ENCODE measurements at places on chromosomes 1 and 21. TPM values are rescaled to one million over a fixed set of nuclear protein-coding genes. Genes with fewer than 3 reads are reported as not detected.

The GPR137B gene
- 8.1 TPM for total RNA-seq

DNA sequence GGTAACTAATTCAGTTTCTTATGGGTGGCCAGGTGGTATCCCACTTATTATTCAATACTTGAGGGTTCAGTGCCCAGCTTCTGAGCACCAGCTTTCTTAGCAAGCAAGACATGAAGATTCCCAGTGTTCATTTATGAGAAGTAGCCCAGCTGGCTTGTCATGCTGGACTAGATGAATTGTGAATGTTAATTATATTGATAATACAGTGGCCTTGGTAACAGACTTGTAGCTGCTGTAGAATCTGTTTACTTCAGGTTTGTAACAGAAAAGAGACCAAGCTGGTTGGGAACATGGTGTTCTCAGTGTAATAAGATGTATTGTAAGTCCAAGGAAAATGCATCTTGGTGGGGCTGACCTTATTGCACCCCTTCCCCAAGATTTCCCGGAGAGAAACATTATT lies 10.1 kb downstream of the AHCYL1 start:
- DNase-seq: no peak

The AK4 gene
- total RNA-seq: 0.21 TPM

GRCh38 chr1:19676438-19676922 lies 11.8 kb downstream of the HTR6 start:
- no peak for DNase-seq

DNA sequence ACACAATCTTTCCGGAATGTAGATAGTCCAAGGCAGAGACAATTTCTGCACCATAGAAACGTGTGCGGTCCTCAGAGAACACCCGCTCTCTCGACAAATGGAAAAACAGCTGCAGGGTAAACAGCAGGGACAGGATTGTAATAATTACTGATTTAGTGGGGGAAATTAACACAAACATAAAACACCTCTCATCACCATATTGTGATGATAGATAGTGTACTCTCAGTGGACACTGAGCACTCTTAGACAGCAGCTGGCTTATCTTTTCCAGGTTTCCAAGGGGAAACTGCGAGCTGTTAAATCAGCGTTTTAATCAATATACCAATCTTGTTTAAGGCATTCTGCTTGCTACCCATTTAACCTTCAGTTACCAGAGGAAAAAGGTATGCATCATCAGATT lies 277.1 kb downstream of the AKT3 start:
- DNase-seq: no peak

GRCh38 chr21:45803618-45804340 lies 160.3 kb downstream of the PCBP3 start:
- DNase-seq: no peak

- DNase-seq: no peak
These were observed 11.4 kb downstream of the VAV3 start for GRCh38 chr1:107953556-107953955.

The EPHA2 gene
- total RNA-seq: 51.0 TPM

The PPFIA4 gene
- not detected for total RNA-seq

The CLK2 gene
- total RNA-seq: 13.0 TPM

- no peak for DNase-seq
These were observed 43.3 kb downstream of the GPR3 start for GRCh38 chr1:27435566-27436203.

- no peak for DNase-seq
These were observed 76.1 kb upstream of the ZNF326 start for GRCh38 chr1:89918794-89919155.

The OR14I1 gene
- not detected for total RNA-seq

The PDE9A gene
- total RNA-seq: 10.3 TPM

DNA sequence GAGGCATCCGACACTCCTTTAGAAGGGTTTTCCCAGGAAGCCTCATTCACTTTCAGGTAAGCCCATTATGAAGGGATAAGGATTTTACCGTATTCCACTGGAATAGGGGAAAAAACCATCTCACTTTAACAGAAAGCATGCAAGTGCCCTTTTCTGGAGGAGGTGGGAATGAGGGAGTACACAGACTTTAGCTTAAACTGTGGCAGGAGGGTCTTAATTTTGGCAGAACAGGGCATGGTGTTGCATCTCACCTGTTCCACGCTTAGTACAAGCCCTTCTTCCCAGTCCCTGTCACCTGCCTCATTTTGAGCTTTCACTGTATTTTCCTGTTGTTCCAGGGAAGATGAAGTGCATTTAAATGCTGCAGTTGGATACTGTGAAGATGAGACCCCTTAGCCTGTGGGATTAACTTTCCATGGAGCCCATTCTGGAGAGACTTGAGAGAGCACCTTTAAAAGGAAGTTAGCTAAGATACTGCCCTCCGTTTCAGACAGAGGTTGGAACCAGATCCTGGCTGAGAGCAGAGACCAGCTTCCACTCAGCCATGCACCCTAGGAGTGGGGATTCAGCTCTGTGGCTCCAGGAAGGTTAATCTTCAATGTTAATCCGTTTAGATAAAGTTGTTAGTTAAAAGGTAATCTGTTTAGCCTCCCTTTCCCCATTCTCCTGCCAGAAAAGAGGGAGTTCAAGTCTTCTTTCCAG lies 42.6 kb downstream of the PBX1 start:
- no peak for DNase-seq

The CHI3L2 gene
- not detected for total RNA-seq

The SPRR2B gene
- not detected for total RNA-seq

The OR2T2 gene
- total RNA-seq: not detected

- no peak for DNase-seq
These were observed 325.6 kb downstream of the NEGR1 start for GRCh38 chr1:71956613-71957285.

DNA sequence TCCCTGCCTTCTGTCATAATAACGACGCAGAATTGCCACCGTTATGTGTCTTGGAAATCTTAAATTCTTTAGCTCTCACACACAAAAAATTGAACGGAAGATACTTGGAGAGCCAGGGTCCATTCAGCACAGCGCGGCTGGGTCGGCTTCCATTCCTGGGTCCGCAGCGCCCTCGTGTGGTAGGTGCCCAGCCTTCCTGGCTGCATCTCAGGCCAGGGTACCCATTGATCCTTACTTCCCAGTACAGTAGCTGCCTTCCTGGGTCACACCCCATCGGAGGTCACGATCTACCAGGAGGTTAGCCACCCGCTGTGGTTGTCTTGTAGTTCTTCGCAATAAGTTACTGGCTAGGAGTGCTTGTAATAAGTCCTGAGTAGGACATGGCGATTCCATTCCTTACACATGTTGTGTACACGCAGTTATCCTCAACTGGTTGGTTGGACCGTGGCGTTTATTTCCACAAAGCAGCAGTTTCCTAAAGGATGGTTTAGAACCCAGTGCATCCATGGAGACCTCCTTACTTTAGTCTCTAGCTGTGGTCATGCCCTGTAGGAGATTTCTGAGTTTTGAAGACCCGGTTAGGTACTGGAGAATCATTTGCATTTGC lies 9.9 kb upstream of the MTARC1 start:
- DNase-seq: peak; percentile 78

DNA sequence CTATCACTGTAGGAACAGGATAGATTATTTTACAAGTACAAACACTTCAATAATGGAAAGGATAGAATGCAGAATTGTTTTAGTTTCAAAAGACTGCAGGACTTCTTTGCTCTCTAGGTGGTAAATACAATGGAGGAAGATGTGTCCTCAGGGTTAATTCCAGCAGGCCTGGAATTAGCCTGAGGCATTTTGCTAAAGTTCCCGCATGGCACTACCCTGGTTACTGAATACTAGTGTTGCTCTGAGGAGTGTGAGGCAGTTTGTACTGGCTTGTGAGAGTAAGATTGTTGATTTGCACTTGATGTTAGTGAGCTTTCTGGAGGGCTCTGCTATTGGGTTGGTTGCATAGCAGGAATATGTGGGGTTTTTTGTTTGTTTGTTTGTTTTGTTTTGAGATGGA lies 61.4 kb downstream of the FASLG start:
- no peak for DNase-seq

GRCh38 chr1:48807554-48808260 lies 31.0 kb upstream of the BEND5 start:
- DNase-seq: no peak

- DNase-seq: no peak
These were observed 18.3 kb upstream of the RNU1-4 start for GRCh38 chr1:16721871-16722641.

DNA sequence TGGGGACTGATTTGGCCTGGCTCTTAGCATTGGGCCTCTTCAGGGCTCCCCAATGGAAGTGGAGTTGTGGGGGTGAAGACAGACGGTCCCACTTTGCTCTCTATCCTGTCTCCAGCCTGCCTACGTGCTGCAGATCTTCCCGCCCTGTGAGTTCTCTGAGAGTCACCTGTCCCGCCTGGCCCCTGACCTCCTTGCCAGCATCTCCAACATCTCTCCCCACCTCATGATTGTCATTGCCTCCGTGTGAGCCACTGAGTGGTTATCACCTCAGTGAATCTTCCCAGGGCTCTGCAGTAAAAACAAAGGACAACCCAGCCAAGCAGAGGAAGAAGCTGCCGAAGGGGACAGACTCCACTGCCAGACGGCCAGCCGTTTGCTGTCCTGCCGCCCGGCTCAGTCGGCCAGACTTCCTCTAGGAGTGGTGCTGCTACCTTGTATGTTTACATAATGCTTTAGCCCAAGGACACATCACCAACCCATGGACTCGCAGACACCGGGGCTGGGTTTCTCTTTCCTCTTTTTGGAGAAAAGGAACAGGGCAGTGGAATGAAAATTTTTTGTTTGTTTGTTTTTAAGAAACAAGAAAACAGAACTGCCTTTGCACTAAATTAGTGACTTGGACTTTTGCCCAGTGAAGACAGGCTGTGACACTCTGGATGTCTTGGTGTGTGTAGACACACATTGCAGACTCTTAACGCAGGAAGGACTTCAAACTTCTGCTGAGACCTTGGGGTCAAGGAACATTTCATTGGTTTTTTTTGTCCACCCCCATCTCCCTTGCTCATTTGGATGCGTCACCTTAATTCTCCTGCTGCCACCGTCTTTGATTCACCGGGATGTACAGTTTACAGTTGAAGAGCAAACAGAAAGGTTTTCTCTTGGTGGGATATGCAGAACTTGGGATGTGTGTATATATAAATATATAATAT lies 36.5 kb downstream of the ZBTB17 start:
- peak; percentile 75 for DNase-seq

The S100A8 gene
- total RNA-seq: not detected

- no peak for DNase-seq
These were observed 56.7 kb downstream of the MRPS6 start for GRCh38 chr21:34129901-34130715.

GRCh38 chr21:46610018-46610701 lies 5.3 kb upstream of the S100B start:
- no peak for DNase-seq

The SMPDL3B gene
- not detected for total RNA-seq

DNA sequence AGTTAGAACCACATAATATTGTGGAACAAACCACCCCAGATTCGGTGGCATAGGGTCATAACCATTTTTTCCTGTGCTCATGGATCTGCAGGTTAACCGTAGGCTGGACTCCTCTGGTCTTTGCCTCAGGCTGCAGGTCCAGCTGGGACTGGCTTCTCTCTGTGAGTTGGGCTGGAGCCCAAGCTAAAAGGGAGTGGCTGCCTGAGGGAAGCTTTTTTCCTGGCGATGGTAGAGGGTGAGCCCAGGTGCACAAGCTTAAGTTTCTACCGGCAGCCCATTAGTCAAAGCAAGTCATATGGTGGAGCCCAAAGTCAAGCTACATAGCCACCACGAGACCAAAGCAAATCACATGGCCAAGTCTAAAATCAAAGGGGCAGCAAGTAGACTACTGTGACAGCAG lies 13.8 kb downstream of the EPHX4 start:
- no peak for DNase-seq

DNA sequence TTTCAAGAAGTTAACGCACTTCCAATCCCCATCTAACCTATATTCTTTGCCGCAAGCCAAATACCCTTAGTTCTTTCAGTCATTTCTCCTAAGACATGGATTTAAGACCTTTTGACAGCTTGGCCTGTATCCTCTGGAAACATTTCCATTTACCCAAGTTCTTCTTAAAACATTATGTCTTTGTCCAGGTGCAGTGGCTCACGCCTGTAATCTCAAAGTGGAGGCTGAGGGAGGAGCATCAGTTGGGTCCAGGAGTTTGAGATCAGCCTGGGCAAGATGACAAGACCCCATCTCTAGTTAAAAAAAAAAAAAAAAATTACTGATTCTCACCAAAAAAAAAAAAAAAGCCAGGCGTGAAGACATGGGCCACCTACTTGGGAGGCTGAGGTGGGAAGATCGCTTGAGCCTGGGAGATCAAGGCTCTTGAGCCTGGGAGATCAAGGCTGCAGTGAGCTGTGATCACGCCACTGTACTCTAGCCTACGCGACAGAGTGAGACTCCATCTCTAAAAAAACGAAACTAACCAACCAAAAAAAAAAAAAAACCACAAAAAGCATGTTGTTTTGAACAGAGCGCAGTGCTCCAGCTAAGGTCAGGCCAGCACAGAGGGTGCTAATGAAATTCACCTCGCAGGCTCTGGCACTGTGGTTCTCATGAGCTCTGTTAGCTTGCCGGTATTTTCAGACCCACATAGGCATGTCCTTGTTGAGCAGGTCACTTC lies 36.0 kb downstream of the NUAK2 start:
- no peak for DNase-seq

The S100B gene
- not detected for total RNA-seq

DNA sequence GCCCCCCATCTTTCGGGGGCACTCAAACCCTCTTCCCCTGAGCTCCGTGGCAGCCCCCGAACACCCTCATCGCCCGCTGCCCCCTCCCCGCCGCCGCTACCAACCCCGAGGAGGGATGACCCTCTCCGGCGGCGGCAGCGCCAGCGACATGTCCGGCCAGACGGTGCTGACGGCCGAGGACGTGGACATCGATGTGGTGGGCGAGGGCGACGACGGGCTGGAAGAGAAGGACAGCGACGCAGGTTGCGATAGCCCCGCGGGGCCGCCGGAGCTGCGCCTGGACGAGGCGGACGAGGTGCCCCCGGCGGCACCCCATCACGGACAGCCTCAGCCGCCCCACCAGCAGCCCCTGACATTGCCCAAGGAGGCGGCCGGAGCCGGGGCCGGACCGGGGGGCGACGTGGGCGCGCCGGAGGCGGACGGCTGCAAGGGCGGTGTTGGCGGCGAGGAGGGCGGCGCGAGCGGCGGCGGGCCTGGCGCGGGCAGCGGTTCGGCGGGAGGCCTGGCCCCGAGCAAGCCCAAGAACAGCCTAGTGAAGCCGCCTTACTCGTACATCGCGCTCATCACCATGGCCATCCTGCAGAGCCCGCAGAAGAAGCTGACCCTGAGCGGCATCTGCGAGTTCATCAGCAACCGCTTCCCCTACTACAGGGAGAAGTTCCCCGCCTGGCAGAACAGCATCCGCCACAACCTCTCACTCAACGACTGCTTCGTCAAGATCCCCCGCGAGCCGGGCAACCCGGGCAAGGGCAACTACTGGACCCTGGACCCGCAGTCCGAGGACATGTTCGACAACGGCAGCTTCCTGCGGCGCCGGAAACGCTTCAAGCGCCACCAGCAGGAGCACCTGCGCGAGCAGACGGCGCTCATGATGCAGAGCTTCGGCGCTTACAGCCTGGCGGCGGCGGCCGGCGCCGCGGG lies 837 bp downstream of the FOXD3 start:
- DNase-seq: peak; percentile 19

GRCh38 chr1:184482136-184482535 lies 95.3 kb downstream of the C1orf21 start:
- no peak for DNase-seq

- no peak for DNase-seq
These were observed 2.6 kb upstream of the NBPF3 start for GRCh38 chr1:21437341-21437640.

- no peak for DNase-seq
These were observed 34.5 kb downstream of the TYW3 start for GRCh38 chr1:74767490-74767889.

The GPR153 gene
- total RNA-seq: not detected

GRCh38 chr1:198848649-198849048 lies 209.8 kb downstream of the PTPRC start:
- DNase-seq: no peak
